Stimulated activated CD4-positive, alpha-beta T cell treated with anti-CD3 and anti-CD28 coated beads, Interleukin-2, amount 100 ng/mL, for 4 hours (primary cell): ENCODE measurements at places on chromosomes 11 and 22.

DNA sequence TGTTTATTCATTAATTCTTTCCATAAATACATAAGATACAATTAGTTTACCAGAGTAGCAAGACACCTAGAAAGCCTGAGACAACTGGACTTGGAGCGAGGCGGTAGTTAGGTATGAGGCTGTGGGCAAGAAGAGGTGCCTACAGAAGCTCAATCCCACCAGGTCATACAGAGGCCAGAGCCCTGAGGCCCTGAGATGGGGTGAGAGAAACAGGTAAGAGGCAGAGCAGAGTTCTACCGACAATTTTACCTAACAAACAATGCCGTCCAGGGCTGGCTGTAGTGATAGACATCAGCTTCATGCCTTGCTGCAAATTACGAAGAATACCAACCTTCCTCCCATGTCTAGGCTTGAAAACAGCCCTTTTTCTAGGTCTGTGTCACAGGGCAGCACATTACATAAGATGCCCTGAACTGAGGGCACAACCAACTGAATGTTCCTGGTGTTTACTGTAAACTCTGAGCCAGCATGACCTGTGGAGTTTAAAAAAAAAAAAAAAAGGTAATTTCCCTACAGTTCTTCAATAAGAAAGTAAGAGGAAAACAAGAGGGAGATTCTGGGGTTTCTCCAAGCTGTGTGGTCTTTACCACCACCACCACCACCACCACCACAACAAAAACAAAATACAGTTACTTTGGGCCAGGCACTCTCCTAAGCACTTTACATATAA is 105.8 kb downstream of the GAB2 start:
- no peak for DNase-seq

GRCh38 chr22:29758068-29758622 is 8.7 kb downstream of the ZMAT5 start:
- DNase-seq = no peak

DNA sequence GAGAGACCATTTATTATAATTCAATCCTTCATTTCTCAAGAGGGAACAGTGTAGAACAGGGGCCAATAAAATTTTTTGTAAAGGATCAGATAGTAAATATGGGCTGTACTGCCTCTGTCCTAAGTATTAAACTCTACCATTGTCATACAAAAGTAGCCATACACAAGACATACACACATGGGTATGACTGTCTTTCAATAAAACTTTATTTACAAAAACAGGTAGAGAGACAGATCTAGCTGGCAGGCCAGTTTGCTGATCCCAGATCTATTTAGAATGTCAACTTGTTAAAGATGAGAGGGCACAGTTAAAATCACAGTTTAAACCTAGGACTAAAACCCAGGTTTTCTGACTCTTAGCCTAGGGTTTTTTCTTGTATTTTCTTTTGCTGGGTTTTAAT is 16.7 kb downstream of the TRAF6 start:
- no peak for DNase-seq

- DNase-seq = no peak
Measured at GRCh38 chr11:66262696-66263095, 5.7 kb upstream of the RAB1B start.
